ENCODE measurements at places on chromosomes 11 and 22.

- DNase-seq, result peak; percentile 64
Observed at GRCh38 chr11:103170865-103171264, 61.6 kb downstream of the DYNC2H1 start.

GRCh38 chr11:19455731-19456130, 215.0 kb upstream of the E2F8 start:
- DNase-seq, result peak; percentile 71

- DNase-seq, result no peak
Observed at GRCh38 chr11:76221365-76221764, 15.1 kb upstream of the WNT11 start.

- DNase-seq, result no peak
Observed at GRCh38 chr22:25990940-25991339, 178.3 kb upstream of the SEZ6L start.

GRCh38 chr11:47351156-47352126, 1.1 kb downstream of the MYBPC3 start:
- DNase-seq, result no peak

- no peak for DNase-seq
Observed at GRCh38 chr22:46535876-46536536, 1.4 kb downstream of the CELSR1 start.

- DNase-seq, result peak; percentile 72
Observed at GRCh38 chr11:10454878-10455631, at the start of gene AMPD3. AMPD3 (plus strand) TSS chr11:10455264; CDS start chr11:10461520, 6,256 bp downstream.

- DNase-seq, result peak; percentile 93
Observed at GRCh38 chr22:40310081-40310767, 36.1 kb upstream of the ADSL start.

DNA sequence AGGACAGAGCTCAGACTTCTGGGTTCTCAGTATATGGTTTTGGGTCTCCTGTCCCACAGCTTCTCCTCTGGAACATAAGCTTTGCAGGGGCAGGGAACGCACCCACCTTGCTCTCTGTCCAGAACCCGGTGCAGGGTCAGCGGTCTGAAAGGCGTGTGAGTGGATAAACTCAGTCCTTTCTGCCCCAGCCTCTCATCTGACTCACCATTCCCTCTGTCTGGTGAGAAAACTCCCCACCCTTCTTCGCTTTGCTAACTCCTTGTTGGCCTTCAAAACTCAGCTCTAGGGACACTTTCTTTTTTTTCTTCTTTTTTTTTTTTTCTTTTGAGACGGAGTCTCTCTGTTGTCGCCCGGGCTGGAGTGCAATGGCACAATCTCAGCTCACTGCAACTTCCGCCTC, 68.9 kb upstream of the NUP50 start:
- DNase-seq, result no peak

DNA sequence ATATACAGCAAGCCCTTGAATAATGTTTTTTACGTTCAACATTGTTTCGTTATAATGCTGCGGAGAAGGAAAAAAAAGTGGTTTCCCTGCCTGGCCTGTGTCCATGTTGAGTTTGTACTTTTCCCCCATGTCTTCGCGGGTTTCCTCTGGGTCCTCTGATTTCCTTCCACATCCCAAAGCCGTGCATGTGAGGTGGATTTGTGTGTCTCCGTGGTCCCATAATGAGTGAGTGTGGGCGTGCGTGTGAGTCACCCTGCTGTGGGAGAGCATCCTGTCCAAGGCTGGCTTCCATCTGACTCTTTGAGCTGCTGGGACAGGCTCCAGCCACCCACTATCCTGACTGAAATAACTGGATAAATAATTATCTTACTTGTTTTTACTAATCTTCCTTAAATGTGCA, 29.6 kb upstream of the SNX19 start:
- DNase-seq, result peak; percentile 77

DNA sequence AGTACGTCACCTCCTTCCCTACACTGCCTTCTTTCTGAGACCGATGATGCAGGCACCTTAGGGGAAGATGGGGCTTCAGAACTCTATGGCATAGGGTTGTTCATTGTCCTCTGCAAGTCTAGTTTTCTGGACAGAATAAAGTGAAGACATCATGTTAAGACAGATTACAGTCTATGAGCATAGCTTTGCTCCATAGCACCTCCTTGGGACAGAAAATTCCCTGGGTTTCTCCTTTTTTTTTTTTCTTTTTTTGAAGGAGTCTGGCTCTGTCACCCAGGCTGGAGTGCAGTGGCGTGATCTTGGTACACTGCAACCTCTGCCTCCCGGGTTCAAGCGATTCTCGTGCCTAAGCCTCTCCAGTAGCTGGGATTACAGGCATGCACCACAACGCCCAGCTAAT, 119.8 kb upstream of the CADM1 start:
- no peak for DNase-seq

DNA sequence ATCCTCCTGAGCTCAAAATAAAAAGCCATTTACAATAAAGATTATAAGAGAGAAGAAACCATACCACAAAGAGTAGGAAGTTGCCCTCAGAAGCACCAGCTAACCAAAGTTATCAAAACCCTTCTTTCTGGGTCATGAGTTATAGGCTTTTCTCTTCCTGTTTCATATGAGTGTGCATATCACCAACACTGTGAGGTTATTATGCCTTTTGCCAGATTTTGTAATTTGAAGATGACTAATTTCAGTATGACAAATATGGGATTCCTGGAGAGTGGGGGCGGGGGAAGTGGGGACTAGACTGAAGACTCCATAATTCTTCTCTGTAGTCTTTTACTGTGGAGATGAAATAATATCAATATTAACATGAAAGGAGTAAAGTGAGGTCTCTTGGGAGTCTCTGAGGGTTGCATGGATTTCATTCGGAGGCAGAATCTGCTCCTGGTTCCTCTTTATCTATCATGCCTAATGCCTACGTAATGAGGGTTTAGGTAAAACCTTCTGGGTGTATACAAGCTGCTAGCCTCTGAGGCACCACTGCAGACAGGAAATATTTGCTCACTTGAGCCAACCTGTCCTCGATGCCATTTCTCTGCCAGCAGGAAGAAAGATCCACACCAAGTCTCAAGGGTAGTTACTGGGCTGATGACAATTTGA, 2.1 kb downstream of the LPXN start:
- DNase-seq, result peak; percentile 88

- no peak for DNase-seq
Observed at GRCh38 chr11:125995313-125995712, 49.5 kb downstream of the VSIG10L2 start.

- DNase-seq, result no peak
Observed at GRCh38 chr11:114478001-114478410, 38.7 kb downstream of the REXO2 start.

DNA sequence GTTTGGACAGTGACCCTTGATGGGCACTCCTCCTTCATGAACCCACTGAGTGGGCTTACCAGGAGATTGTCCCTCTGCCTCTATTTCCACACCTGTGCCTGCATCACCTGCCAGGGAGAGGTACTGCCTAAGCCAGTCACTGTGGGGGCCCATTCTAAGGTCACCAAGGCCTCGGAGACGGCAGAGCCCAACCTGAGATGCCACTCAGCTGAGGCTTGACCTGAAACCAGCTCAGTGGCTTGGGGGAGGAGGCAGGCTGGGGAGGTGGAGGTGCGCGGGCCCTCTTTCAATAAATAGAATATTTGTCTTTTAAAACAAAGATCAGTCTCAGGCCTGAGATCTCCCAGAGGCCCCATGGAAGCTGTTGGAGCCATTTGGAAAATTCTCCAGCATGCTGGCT, 84.5 kb downstream of the DHCR7 start:
- no peak for DNase-seq

DNA sequence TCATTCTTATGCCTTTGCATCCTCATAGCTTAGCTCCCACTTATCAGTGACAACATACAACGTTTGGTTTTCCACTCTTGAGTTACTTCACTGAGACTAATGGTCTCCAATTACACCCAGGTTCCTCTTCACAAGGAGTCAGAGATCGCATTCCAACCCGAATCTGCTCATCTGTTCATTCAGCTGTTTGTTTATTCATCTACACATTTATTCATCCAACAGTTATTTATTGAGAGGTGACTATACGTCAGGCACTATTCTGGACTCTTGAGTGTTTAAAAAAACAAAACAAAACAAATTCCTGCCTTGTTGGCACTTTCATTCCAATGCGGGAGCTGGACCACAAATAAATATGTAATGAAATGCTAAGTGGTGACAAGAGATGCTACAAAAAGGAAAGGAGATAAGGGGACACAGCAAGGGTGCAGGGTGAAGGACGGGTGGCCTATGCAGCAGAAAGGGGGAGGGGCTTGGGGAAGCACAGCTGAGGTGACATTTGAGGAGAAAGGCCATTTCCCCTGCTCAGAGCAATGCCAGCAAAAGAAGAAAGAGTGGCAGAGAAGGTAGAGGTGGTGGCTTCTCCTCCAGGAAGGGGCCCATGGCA, 393.8 kb upstream of the SYN3 start:
- no peak for DNase-seq

DNA sequence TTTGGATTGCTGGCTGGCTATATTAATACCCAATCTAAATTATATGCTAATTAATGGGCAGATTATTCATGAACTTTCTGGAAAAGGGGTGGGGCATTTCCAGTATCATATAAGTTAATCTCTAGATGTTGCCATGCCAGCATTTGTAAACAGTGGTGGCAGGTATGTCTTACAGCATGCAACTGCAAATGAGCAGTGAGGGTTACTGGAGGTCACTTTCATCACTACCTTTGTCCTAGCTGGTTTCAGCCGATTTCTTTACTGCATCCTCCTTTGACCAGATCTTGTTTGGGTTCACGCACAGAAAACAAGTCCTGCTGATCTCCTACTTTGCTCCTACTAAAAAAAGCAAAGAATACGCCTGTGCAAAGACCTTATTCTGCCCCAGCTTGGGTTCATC, 89.1 kb upstream of the USP47 start:
- no peak for DNase-seq

GRCh38 chr11:2185324-2186085, 13.9 kb upstream of the TH start:
- DNase-seq, result no peak

DNA sequence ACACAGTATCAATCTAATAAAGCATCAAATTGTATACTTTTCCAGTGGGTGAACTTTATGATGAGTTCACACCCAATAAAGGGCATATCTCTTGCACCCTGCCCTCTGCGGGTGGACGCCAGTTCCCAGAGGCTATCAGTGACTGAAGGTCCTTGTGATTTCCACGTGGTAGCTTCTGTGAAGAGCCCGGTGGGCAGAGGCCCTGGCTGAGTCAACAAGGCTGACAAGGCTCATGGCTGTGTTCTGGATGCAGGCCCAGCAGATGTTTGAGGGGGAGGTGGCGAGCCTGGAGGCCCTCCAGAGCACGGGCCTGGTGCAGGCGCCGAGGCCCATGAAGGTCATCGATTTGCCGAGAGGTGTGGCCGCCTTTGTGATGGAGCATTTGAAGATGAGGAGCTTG, 71.4 kb downstream of the PIWIL3 start:
- DNase-seq, result no peak

DNA sequence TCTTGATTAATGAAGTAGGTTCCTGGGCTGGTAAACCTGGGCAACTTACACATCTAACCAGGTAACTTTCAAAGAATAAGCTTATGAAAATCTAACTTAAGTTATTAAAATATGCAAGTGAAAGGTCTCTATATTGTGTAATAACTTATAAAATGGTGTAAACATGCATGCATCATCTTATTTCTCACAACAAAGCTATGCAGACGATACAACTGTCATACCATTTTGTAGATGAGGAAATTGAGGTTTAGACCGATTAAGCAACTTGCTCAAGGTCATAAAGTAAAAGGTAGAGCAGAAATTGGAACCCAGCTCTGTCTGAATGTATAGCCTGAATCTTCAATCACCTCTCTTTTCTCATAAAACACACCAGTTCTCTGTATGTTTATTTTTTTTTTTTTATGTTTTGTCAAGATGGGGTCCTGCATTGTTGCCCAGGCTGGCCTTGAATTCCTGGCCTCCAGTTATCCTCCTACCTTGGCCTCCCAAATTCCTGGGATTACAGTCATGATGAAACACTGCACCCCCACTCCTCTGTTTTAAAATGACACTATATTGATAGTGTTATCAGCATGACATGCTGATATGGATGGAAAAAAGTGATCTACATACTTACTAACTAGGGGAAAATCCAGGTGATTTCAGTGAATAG, 109.6 kb downstream of the SGSM3 start:
- peak; percentile 25 for DNase-seq

DNA sequence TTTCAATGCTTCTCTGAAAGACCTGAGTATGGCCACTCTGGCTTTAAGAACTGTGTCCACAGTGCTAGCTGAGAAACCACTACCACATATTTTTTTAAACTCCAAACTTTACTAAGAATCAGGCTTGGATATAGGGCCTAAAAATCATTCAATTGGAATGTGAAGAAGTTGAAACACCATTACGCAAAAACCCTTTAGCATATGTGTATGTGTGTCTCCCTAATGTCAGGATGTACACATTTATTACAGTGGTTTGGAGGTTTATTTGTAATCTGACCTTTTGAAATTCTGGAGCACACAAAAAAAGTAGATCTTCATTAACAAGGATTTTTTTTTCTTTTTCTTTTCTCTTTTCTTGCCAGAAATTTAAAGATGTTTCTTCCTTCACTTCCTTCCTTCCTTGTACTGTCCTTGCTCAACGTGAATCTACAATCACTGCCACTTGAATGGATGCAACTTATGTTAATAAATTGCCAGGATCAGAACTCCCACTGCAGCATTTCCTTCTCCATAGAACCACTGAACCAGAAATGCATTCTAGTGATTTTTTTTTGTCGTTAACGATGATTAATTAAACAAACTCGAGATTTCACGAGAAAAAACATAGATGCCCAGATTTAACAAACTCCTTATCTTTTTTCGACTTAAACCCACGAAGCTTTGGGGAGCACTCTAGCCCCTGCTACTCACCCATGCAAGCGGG, 3.1 kb upstream of the ADM start:
- peak; percentile 94 for DNase-seq

GRCh38 chr11:38835966-38836365, 2237.9 kb upstream of the RAG2 start:
- no peak for DNase-seq

- no peak for DNase-seq
Observed at GRCh38 chr11:122737951-122738693, 82.6 kb downstream of the UBASH3B start.

- no peak for DNase-seq
Observed at GRCh38 chr11:102449651-102450570, 2.7 kb downstream of the TMEM123 start.

DNA sequence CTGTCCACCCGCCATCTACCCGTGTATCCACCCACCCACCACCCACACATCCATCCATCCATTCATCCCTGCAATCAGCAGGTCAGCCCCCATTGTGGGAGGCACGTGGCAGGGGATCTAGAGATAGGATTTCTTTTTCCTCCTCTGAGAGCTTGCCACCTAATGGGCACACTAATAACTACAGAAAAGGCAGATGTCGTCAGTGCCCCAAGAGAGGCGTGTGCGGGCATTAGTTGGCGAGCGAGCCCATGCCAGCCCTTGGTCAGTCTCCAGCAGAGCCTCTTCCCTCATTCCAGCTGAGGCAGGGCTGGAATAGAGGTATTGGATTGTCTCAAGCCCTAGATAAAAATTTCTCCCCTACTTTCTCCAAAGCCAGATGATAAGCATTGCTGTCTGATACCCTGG, 9.7 kb downstream of the USP2 start:
- no peak for DNase-seq

- DNase-seq, result no peak
Observed at GRCh38 chr11:63472372-63472771, 18.6 kb downstream of the PLAAT5 start.

Measured in fibroblast of skin of right biceps (primary cell).